ENCODE measurements at places on chromosomes 4 and X. TPM values are rescaled to one million over a fixed set of nuclear protein-coding genes. Genes with fewer than 3 reads are reported as not detected.

The PPBP gene
- 55.0 TPM for total RNA-seq

The RAB9A gene
- total RNA-seq = 12.2 TPM

The KIAA1210 gene
- total RNA-seq = not detected

The MAGEA2 gene
- not detected for total RNA-seq

The PLP1 gene
- 0.67 TPM for total RNA-seq

DNA sequence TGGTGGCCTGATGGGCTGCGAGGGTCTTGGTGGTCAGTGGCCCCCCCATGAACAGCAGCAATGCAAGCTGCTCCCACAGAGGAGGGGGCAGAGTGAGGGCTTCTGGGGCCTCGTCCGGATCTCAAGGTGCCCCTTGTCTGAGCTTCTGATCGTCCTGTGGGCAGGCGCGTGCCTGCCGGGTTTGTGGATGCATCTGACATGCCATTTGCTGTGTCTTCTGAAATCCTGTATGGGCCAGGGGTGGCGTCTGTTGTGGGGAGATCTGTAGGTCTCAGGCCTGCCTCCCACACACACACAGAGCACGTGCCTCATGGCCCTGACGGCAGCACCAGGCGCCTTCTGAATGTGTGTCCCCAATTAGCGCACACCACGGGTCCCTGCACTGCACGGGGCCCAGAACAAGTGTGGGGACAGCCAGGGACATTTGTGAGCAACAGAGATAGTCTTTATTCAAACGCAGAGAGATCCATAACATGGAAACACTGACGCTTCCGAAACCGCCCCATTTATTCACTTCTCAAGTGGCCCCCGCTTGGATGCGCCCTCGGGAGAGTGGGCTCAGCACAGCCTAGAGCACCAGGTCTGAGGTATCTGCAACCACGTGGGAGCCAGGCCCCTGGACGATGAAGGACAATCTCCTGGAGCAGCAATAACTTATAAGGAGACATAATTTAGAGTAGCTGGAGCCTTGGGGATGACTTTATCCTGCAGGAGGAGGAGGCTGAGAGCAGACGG lies 5.7 kb downstream of the SPON2 start:
- no peaks in the 10 kb centered on the region for H3K27me3 ChIP-seq
- H3K27ac ChIP-seq = peak overlapping the region; percentile 69
- H3K4me1 ChIP-seq = peaks cover 3% of the 10 kb centered on the region

DNA sequence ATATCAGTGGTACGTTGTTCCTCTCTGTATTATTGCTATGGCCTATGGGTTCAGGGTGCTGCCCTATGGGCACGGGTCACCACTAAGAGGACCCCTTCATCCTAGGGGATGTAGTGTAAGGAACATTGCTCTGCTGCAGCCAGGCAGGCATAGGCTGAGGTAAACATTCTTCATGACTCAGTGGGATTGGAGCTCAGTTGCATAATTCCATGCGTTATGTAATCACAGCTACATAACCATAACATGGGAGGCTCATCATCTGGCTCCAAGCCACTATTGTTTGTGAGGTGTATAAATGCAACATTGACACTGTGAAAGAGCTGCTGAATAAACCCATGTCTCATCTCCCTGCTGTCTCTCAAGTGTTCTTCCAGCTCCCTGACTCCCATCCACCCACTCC lies 375.2 kb downstream of the MAGEE1 start:
- H3K27ac ChIP-seq = no peak overlapping the region
- H3K4me1 ChIP-seq = no peaks in the 10 kb centered on the region
- H3K36me3 ChIP-seq = no peaks in the 10 kb centered on the region

DNA sequence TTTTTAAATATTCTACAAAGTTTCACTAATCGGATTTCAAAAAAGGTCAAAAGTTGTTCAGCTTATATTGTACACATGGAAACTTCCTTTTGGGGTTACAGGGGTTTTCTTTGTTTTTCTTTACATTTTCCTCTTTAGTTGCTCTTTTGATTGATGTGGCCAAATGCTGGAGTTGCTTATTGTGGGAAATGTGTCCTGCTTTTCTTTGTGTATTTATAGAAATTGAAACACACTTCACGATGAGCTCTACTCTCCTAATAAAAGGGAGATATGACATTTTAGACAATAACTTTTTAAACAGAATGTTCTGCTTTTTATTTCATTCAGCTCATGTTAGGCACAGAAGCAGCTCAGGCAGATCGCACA lies 50.7 kb upstream of the SPRY1 start:
- H3K36me3 ChIP-seq = no peaks in the 10 kb centered on the region
- DNase-seq = no peak
- H3K4me3 ChIP-seq = no peak overlapping the region
- H3K27me3 ChIP-seq = no peaks in the 10 kb centered on the region

GRCh38 chr4:81629366-81629765 lies 157.7 kb upstream of the RASGEF1B start:
- no peaks in the 10 kb centered on the region for H3K27me3 ChIP-seq
- DNase-seq = no peak
- H3K4me3 ChIP-seq = no peak overlapping the region
- H3K4me1 ChIP-seq = peaks cover 20% of the 10 kb centered on the region
- H3K36me3 ChIP-seq = no peaks in the 10 kb centered on the region
- no peak overlapping the region for H3K27ac ChIP-seq

DNA sequence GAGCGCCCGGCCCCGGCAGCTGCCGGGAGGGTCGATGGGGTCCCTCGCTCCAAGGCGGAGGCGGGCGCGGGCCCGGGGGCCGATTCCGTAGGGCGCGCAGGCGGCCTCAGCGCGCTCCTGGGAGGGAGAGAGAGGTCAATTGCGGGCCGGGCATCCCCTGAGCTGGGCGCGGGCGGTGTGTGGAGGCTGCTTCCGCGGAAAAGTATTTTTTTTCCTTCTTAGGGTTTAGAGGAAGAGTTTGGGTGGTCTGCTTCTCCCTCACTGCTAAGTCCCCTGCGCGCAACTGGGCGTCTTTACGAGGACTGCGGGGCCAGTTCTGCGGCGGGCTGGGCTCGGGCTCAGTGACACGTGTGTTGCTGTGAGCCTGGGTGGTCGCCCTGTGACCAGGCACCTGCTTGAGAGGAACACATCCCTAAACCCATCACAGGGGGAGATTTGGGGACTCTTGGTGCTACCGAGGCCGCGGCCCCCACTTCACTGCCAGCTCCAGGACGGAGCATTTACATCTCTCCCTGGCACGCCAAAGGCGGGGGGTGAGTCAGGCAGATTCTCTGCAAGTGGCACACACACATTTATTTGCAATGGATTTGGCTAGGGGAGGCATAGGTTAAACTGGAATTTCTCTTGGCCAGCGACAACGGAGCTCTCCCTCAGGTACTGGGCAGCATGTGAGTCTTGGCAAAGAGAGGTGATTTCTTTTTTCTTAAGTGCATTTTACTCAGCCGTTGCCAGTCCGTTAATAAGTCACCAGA lies 151.2 kb upstream of the SLC4A4 start:
- H3K36me3 ChIP-seq = no peaks in the 10 kb centered on the region
- H3K27ac ChIP-seq = peak overlapping the region; percentile 89

DNA sequence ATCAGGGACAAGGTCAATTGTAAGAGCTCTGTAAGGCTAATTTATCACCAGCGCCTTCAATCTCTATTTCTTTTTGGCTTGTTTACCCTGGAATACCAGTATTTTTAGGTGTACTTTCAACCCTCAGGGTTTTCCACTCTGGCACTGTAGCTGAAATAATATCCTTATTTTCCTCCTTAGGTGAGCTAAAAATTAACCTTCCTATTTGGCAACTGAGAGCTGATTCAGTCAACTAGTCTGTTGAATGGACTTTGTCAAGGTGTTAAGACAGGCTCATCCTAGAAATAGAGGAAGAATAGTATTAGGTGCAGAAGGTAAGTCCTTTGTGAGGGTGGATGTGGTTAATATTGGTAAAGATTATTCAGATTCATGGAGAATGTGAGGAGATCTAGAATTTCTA lies 101.3 kb upstream of the BANK1 start:
- no peaks in the 10 kb centered on the region for H3K36me3 ChIP-seq
- H3K27ac ChIP-seq = no peak overlapping the region
- H3K4me1 ChIP-seq = no peaks in the 10 kb centered on the region
- no peak for DNase-seq
- no peaks in the 10 kb centered on the region for H3K27me3 ChIP-seq

GRCh38 chr4:147789596-147789995 lies 57.7 kb downstream of the ARHGAP10 start:
- H3K27ac ChIP-seq = no peak overlapping the region
- H3K36me3 ChIP-seq = no peaks in the 10 kb centered on the region
- no peaks in the 10 kb centered on the region for H3K4me1 ChIP-seq
- DNase-seq = no peak

DNA sequence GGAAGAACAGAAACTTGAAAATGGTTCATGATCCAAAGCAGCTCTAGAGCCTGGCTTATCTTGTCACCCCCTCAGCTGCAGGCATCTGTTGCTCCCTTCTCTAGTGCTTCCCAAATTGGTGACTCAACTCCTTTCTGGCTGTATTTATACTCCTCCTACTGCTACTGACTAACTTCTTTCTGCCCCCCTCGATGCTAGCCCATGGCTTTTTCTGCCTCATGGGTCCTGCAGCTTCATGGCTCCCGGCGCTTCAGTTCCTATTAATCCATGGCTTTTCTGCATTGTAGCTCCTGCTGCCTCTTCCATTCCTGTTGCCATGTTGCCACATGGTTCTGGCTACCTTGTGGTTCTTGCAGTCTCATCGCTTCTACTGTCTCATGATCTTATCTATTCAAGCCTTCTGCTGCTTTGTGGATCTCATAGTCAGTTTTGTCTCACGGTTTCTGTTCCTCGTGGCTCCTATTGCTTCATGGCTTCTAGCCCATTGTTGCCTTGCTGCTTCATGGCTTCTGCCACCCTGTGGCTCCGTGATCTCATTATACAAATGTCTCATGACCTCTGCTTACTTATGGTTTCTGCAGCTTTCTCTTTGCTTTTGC lies 48.1 kb downstream of the SMC1A start:
- H3K4me1 ChIP-seq = no peaks in the 10 kb centered on the region
- no peak overlapping the region for H3K27ac ChIP-seq
- no peak for DNase-seq
- no peaks in the 10 kb centered on the region for H3K27me3 ChIP-seq
- H3K4me3 ChIP-seq = no peak overlapping the region

DNA sequence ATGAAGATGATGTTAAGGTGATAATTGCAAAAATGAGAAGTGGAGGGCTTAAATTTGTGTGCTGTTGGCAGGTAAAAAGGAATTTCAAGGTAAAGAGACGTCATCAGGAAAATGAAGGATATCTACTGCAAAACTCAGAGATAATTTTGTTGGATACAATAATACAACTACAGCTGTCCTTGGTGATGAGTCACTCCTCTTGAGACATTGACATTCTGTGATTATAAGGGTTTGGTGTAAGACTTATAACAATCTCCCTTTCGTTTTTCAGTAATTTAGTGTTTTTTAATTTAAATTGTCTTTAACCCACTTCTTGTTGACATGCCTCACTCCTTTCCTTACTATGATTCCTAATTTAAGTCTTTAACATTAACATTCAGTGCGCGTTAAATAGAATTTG lies 1074.1 kb upstream of the SLIT2 start:
- H3K4me1 ChIP-seq = no peaks in the 10 kb centered on the region
- no peaks in the 10 kb centered on the region for H3K27me3 ChIP-seq
- no peaks in the 10 kb centered on the region for H3K36me3 ChIP-seq
- no peak for DNase-seq
- H3K4me3 ChIP-seq = no peak overlapping the region
- H3K27ac ChIP-seq = no peak overlapping the region

- no peak for DNase-seq
- H3K36me3 ChIP-seq = no peaks in the 10 kb centered on the region
- no peaks in the 10 kb centered on the region for H3K4me1 ChIP-seq
- H3K27me3 ChIP-seq = no peaks in the 10 kb centered on the region
Observed at GRCh38 chr4:149707862-149708261, 107.8 kb downstream of the IQCM start.

DNA sequence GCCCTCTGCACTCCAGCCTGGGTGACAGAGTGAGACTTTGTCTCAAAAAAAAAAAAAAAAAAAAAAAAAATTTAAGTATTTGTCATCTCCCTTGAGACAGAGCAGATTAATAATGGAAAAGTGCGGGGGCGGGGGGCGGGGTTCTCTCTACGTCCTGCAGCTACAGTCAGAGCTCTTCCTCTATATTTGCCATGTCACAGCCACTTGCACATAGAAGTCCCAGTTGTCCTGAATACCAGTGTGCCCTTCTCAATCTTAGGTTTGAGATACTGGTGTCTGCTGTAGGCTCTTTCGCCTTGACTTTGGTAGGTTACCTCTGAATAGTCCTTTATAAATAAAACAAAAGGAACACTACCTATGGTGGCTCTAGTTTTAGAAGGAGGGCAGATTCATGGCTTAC lies 237.8 kb upstream of the PGRMC2 start:
- H3K27ac ChIP-seq = no peak overlapping the region
- H3K4me3 ChIP-seq = no peak overlapping the region
- no peaks in the 10 kb centered on the region for H3K4me1 ChIP-seq
- no peak for DNase-seq

- H3K27ac ChIP-seq = no peak overlapping the region
- no peaks in the 10 kb centered on the region for H3K36me3 ChIP-seq
- H3K4me1 ChIP-seq = no peaks in the 10 kb centered on the region
Observed at GRCh38 chr4:175531405-175532091, 280.5 kb downstream of the GPM6A start.

GRCh38 chr4:121168446-121169281 lies 4.5 kb upstream of the TNIP3 start:
- no peaks in the 10 kb centered on the region for H3K27me3 ChIP-seq
- H3K4me1 ChIP-seq = no peaks in the 10 kb centered on the region
- no peak for DNase-seq
- no peak overlapping the region for H3K4me3 ChIP-seq

GRCh38 chrX:43065978-43066377 lies 288.0 kb upstream of the PPP1R2C start:
- no peak for DNase-seq
- H3K4me1 ChIP-seq = no peaks in the 10 kb centered on the region
- no peaks in the 10 kb centered on the region for H3K27me3 ChIP-seq

DNA sequence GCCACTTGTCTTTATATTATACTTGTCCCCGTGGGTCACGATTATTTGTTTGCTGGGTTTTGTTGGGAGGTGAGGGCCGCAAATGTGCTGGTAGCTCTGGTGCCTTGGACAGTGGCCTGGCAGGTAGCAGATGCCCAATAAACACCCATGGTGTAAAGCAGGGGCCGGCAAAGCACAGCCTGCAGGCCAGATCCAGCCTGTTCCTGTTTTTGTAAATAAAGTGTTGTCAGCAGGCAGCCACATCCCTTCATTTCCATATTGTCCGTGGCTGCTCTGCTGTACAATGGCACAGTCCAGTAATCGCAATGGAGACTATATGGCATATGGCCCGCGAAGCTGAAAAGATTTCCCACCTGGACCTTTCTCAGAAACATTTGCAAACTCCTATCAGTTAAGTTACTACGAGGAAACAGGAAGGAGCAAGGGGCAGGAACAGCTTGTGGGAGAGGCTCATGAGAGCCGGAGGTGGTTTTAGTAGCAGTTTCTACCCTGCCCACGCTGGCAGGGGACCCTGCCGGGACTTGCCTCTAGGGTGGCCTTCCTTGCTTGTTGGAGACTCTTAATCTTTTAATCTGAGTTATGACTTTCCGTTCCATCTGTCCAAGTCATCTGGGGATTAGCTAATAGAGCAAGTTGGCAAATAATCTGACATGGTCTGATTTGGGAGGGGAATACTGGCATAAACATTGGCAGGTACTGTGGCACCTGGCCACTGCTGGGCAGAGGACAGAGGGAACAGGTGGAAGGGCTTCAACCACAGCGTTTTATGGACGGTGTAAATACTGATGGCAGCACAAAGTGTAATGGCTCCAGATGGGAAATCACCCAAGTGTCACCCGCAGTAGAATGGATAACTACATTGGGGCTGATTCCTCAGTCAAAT lies 19.6 kb downstream of the CLCN4 start:
- no peak overlapping the region for H3K4me3 ChIP-seq
- peak overlapping the region; percentile 37 for H3K27ac ChIP-seq
- H3K36me3 ChIP-seq = no peaks in the 10 kb centered on the region
